ENCODE measurements at places on chromosomes 1 and 21.

DNA sequence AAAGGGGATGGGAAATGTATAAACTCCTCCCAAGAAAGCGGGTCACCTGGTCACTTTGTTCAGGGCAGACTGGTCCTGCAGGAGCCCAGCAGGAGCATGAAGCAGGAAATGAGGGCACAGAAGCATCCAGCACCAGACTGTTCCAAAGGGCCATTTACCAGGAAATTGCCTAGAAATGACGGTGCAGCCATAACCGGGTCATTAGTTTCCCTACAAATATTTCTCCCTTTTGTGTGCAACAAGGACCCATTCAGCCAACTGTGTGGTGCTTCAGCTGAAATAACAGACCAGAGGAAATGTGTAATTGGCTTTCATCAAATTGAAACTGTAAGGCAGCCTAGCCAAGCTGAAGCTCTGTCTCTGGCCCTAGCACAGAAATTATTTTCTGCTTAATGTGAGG lies 7.6 kb upstream of the CTTNBP2NL start:
- DNase-seq = peak; percentile 25

- DNase-seq = no peak
Observed at GRCh38 chr1:155396874-155397476, 76.3 kb downstream of the RUSC1 start.

DNA sequence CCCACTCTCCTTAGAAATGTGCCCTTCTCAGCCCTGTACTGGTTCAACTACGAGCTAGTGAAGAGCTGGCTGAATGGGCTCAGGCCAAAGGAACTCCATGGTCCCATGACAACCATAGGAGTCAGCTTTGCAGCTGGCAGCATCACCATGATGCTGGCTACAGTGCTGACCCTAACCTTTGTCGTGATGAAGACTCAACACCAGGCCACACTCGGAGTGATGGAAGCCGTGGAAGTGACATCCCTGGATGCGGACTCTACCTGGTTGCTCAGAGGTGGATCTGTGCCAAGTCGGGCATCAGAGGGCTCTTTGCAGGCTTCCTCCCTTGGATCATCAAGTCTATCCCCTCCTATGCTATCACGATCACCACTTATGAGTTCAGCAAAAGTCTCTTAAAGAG lies 11.6 kb downstream of the KDM5B start:
- no peak for DNase-seq

DNA sequence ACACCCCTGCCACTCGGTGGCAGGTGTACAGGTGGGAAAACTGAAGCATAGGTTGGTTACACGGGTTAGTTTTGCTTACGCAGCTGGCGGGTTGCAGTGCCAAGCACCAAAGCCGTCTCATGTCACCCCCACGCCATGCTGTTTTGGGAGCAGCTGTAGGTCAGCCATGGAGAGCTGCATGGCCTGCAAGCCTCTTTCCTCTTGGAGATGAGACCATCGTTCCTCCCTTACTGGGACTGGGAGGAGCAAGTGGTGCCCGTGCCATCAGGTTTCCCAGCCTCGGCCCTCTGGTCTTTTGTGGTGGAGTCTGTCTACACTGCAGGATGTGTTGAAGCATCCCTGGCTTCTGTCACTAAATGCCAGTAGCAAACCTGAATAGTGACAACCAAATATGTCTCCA lies 46.9 kb downstream of the AJAP1 start:
- DNase-seq = no peak

DNA sequence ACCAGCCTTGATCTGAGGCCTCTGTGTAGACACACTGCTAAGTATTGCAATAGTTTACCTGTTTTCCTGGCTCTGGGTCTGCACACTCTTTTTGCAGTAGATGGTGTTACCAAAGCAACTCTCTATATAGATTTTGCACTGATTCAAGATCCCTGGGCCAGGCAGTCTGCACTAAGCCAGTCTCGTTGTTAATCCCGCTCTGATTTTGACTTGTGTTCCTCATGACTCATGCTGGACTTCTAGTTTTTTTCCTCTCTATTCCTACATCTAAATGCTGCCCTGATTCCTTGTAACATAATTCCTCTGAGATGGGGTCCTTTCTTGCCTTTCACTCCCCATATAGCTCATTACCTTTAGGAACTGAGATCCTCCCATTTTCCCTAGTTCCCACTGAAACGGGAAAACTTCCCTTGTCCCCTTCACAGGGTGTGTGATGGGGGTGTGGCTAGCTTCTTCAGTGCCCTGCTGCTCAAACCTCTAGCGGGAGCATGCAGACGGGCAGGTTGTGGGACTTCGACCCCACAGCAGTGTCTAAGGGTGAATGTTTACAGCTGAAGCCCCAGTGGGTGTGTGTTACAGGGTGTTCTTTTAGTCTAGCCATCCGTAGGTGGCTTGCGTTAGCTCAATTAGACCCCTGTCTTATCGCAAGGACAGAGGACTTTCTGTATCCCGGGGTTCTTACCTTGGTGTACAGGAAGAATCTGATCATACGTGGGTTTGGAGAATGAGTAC lies 106.5 kb upstream of the RAB3GAP2 start:
- DNase-seq = no peak

GRCh38 chr1:213162338-213162737 lies 111.3 kb downstream of the RPS6KC1 start:
- DNase-seq = no peak

Measured in COLO829 (cell line).